ENCODE measurements at places on chromosomes 3 and 15.

GRCh38 chr3:193483988-193484539, 70.6 kb downstream of the ATP13A4 start:
- no peak for DNase-seq

DNA sequence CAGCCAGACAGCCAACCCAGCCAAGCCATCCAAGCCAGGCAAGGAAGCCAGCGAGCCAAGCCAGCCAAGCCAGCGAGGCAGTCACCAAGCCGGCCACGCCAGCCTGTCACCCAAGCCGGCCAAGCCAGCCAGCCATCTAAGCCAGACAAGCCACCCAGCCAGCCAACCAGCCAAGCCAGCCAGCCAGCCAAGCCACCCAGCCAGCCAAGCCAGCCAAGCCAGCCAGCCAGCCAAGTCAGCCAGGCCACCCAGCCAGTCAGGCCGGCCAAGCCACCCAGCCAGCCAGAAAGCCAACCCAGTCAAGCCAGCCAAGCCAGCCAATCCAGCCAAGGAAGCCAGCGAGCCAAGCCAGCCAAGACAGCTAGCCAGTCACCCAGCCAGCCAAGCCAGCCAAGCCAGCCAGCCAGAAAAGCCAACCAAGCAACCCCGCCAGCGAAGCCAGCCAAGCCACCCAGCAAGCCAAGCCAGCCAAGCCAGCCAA, 201.2 kb downstream of the GOLGA6L6 start:
- no peak for DNase-seq

DNA sequence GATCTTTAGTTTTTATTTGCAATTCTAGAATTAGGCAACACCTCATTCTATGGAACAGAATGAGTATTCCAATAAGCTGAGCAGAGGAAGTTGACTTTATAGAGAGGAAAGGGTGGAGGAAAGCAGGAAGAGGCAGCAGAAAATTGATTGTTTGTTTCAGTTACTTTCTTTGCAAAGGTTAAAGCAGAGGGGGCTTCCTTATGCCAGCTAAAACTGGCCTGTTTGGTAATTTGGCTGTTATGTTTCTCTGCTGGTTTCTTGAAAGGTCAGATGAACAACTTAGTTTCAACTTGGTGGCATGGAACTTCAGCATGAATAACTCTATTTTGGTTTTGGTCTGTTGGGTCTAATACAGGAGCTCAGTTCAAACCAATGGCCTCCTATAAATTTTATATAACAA, 190.9 kb upstream of the IL12A start:
- DNase-seq, result no peak

GRCh38 chr3:134056464-134056891, 26.8 kb upstream of the SLCO2A1 start:
- no peak for DNase-seq

- DNase-seq, result peak; percentile 71
These were observed 88.2 kb upstream of the ZNF385D start for GRCh38 chr3:21839176-21839575.

GRCh38 chr3:89314454-89315098, 207.2 kb downstream of the EPHA3 start:
- DNase-seq, result peak; percentile 58

DNA sequence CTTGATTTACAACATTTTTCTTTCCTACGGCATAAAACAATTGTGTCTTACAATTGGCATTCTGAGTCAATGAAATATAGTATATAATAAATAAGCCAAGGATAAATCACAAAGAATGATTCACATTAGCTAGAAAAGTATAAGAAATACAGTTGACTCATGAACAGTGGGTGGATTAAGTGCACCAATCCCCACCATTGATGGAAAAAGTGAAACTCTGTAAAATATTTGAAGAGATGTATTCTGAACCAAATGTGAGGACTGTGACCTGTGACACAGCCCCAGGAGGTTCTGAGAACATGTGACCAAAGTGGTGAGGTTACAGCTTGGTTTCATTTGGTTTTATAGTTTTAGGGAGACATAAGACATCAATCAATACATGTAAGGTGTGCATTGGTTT, 227.5 kb downstream of the ALCAM start:
- DNase-seq, result peak; percentile 58

DNA sequence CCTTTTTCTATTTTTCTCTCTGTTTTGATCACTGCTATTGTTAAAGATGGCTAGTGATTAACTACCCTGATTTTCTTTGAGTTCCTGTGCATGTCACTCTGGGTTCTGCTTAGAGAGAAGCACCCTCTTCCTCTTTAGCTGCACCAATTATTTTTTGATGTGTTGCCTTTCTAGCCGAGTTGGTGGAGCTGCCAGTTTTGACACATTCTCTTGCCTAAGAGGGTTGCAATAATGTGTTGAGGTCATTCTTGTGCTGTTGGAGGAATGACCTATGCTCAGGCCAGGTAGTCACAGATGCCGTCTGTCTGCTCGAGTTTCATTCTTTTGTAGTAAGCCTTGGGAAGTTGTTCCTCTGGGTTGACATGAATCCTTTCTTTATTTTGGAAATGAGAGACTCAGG, 84.6 kb upstream of the DPH6 start:
- DNase-seq, result no peak

DNA sequence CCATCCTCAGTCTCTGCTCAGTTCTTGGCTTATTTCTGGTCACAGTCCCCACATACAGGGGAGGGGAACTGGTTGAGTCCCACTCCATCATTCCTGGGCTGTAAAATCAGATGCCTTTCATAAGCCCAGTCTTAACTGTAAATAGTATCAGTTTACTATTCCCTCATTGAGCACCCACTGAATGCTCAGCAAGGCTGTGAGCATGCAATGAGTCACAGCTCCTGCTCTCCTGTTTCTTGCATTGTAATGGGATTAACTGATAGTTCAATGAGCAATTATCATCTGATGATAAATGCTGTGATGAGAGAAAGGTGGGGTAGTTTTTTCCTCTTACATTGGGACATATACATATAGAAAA, 113.6 kb upstream of the TPM1 start:
- DNase-seq, result no peak

DNA sequence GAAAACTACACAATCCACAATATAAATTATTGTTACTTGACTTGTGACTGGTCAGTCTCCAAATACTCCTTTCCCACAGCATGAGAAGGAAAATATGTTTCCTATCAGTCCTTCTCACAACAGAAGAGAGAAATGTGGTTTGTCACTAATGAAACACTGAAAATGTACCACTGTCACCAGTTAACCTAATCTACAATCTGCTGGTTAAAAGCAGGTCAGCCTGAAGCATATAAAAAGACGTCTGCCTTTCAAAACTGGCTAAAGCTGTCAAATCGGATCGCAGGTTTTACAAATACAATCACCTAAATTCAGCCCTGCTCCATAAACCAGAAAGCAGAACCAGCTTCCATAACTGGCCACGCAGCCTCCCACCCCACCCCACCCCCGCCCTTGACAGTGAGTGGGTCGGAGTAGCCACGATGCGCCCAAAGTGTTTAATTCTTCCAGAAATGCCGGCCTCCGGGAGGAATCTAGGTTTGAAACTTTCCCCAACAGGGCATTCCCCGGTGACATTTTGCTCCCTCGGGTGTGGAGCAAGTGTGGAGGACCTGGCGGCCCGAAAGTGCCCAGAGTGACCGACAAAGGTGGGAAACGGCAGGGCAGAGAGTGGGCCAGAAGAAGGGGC, 682 bp downstream of the ETFA start:
- DNase-seq, result peak; percentile 11

DNA sequence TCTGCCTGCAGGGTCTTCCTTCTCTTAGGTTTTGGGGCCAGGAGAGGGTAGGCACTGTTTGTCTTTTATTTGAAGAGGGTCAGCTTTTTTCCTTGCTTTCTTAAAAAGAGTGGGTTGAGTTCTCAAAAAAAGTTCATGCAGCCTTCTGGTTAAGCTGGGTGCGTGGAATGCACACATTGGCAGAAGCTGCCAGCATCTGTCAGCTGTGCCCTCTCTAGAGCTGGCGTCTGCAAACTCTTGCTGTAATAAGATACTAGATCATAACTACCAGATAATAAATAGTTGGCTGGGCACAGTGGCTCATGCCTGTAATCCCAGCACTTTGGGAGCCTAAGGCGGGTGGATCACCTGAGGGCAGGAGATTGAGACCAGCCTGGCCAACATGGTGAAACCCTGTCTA, 373.4 kb downstream of the OCA2 start:
- DNase-seq, result no peak

DNA sequence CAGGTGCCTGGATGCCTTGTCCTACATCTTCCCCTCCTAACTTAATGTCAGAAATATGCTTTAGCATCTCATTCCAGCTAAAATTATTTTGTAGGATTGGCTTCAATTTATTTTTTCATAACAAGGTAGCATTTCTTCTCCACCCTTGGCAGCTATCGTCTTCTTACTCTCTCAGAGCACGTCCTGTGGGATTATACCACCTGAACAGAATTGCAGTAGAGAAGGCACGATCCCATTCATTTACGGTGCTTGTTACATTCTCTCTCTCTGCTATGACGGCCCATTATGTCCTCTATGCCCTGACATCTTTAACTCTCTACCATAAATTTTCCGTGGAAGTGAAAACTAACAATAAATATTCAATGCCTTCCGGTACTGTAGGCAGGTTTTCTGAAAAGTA, 103.3 kb downstream of the ROBO1 start:
- no peak for DNase-seq

DNA sequence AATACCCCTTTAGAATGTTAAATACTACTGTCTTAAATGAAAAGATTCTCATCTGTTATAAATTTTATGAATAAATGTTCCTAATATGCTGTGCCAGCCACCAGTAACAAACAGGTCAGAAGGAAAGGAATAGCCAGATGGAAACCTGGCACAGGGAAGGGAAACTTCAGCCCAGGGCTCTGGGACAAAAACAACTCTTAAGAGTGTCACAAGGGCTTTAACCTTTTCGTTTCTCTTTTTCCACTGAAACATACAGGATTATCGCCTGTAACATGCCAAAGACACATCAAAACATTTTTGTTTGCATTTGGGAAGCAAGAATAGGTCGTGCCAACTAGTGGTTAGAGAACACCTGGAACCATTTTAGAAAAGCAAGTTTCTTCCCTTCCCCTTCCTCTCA, 109.0 kb upstream of the NEDD4 start:
- no peak for DNase-seq

- no peak for DNase-seq
These were observed 38.6 kb downstream of the OSBPL10 start for GRCh38 chr3:31942446-31942845.

DNA sequence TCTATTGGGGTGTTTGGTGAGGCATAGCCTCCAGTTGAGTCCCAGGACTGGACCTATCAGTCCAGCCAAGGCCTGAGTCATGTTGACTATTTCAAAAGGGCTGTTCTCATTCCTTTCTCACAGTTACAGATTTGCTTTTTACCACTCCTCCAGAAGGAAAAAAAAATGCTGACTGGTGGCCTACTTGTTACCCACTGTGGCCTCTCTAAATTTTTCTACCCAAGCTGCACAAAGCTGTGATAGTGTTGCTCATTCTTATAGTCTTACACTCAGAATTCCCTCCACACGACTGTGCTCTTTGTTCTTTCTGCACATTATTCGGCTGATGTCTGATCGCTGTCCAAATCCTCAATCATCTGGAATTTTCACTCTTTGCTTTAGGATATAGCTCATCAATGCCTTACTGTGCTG, 1142.2 kb downstream of the IGSF11 start:
- peak; percentile 54 for DNase-seq

All from fibroblast of skin of right biceps (primary cell).